K562 (cell line): ENCODE measurements at places on chromosomes 6 and 20.

GRCh38 chr6:3753228-3753835 lies 1.8 kb upstream of the PXDC1 start:
- no peak for DNase-seq

GRCh38 chr20:57716202-57716601 lies 6.4 kb upstream of the PMEPA1 start:
- DNase-seq, result no peak

DNA sequence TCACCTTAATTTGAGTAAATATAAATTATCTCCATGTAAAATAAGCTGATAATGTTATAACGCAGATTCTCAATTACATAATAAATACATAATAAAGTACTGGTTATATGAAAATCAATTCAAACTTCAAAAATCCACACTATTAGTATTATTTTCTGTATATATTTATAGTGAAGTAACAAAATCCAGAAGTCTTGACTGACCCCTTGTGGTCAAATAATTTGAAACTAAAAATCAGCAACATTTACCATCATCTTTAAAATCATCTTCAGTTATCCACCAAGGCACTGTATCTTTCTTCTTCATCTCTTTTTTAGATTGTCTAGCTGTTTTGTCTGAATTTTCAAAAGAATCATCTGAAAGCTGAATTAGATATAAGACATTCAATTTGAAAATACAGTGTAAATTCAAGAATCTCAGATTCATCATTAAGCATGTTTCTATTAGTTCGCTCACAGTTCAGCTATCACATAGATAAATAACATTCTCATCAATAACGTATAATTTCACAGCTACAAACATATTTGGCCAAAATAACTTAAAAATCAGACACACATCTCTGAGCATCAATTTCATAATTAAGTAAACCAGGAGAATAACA lies 6.5 kb downstream of the CEP162 start:
- DNase-seq, result peak; percentile 58

DNA sequence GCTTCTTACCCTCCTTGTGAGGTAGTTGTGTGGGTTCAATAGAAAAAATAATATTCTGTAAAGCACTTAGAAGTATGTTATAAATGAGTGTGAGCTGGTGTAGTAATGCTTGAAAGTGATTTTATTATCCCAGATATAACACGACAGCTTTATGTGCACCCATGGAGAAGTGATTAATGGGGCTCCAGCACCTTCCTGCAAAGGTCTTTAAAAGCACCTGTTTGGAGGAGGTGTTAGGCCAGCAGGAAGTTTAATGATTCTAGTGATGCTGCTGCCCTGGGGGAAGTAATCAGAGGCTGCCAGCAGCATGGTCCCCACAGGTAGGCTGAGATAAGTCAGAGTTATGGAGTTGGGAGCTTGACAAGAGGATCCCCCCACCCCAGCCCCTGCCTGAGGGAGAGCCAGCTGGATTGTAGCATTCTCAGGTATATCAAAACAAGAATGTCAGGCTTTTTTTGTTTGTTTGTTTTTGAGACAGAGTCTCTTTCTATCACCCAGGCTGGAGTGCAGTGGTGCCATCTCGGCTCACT lies 166.3 kb downstream of the PHACTR1 start:
- DNase-seq, result no peak

DNA sequence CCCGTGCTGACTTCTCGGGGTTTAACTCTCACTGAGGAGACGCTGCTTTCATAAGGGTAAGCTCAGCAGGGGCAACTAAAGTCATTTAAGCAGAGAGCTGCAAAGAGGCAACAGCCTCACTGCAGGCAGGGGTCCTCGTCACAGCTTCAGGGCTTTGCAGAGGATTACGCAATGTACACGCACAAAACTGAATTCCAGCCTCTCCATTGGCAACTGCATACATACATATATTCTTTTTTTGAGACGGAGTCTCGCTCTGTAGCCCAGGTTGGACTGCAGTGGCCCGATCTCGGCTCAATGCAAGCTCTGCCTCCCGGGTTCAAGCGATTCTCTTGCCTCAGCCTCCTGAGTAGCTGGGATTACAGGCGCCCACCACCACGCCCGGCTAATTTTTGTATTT lies 2.4 kb downstream of the GMEB2 start:
- peak; percentile 28 for DNase-seq

DNA sequence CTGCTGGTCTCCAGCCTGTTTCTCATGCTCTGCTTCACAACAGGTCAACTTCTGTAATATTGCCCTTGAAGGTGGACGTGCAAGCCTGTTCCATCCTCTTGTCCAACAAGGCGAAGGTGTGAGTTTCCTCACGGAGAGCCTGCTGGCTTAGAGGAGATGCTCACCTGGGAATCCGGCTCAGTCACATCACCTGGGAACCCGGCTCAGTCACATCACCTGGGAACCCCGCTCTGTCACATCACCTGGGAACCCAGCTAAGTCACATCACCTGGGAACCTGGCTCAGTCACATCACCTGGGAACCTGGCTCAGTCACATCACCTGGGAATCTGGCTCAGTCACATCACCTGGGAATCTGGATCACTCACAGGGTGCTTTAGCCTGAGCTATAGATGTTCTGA lies 230.1 kb downstream of the ERMARD start:
- no peak for DNase-seq

DNA sequence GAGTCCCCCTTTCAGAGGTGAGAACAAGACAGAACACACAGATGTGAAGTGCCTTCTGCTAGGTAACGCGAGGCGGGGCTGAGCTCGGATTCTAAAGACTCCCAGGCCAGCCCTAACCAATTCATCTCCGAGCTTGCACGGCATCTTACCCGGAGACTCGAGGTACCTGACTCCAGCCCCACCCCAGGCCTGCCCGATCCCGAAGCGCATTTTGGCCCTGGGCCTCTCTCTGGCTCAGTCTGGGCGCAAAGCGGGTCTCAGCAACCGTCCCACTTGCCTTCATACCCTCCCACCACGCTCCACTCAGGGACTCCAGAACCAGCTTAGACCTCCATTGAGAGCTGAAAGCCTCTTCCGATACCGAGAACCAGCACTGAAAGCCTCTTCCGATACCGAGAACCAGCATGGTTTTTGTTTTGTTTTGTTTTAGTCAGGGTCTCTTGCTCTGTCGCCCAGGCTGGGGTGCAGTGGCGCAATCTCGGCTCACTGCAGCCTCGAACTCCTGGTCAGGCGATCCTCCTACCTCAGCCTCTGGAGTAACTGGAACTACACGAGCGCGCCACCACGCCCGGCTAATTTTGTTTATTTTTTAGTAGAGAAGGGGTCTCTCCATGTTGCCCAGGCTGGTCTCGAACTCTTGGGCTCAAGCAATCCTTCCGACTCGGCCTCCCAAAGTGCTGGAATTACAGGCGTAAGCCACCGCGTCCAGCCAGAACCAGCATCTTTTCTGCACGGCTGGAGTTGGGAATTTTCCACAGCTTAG lies 557 bp upstream of the DYNLRB1 start:
- DNase-seq, result peak; percentile 66

DNA sequence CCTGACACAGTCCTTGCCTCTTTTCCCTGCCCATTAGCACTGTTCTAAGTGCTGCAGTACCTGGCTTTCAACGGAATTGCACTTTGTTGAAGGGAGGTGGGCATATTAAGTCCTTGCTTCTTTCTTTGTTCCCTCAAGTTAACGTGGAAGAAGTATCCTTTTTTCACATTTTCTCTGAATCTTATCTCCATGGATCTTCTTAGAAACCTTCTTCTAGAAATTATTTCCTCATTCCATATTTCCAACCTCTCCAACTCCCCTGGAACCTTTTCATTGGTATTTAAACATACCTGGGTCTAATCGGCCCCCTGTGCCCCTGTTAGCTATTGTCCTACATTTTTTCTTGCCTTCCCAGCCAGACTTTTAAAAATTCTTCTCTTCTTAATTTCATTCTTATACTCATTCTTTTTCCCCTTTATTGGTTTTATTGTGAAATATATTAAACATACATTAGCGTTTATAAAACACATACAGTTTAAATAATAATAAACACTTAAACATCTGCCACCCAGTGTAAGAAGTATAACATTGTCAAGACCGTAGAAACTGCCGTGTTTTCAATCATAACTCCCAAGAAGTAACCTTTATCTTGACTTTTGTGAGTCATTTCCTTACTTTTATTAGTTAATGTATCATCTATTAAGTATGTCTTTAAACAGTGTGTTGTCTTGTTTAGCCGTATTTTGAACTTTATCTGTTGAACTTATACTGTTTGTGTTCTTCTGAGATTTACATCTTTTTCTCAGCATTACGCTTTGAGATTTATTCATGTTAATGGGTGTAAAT lies 118.2 kb downstream of the CDKAL1 start:
- no peak for DNase-seq

- no peak for DNase-seq
Measured at GRCh38 chr6:53179961-53180651, 31.5 kb upstream of the GCM1 start.

GRCh38 chr6:128158496-128158895 lies 257.6 kb upstream of the THEMIS start:
- DNase-seq, result no peak

DNA sequence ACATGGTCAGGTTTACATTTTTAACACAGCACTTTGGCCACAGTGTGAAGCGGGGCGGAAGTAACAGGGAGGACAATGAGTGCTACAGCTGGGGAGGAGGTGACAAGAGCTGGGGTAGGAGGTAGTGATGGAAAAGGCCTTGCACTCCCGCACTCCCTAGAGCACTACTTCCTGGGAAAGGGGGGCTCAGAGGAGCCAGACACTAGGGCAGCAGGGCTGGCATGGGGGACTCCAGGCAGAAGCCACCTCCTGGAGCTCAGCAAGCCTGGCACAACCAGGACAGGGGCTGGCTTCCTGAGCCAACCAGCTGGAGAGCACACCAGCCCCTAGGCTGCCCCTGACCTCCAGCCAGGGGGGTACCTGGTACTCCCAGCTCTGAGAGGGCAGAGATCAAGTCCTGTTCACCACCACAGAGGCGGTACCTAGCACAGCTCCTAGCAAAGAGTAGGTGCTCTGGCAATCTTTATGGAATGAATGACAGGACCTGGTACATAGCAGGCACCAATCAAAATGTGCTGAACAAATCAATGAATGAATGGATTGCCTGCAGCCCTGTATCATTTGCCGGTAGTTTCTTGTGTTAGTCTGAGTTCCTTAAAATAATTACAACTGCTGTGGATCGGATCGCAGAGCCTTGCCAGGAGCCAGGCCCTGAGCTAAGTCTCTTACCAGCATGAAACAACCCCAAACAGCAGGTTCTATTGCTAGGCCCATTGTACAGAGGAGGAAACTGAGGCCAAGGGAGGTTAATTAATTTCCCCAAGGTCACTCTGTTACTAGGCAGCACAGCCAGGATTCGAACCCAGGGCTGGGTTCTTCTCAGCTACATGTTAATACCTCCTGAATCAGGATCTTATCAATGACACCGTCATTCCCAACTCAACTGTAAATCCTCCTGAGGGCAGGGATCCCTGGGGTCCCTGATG lies 15.5 kb downstream of the NOL4L start:
- DNase-seq, result no peak

- DNase-seq, result no peak
Measured at GRCh38 chr20:4152696-4153235, 137.4 kb upstream of the RNF24 start.
